Activated CD4-positive, alpha-beta T cell treated with anti-CD3 and anti-CD28 coated beads, Interleukin-2, amount 10 ng/mL, durations not matched to agents 7 days and 5 days (primary cell): ENCODE measurements at places on chromosomes 5 and 9.

DNA sequence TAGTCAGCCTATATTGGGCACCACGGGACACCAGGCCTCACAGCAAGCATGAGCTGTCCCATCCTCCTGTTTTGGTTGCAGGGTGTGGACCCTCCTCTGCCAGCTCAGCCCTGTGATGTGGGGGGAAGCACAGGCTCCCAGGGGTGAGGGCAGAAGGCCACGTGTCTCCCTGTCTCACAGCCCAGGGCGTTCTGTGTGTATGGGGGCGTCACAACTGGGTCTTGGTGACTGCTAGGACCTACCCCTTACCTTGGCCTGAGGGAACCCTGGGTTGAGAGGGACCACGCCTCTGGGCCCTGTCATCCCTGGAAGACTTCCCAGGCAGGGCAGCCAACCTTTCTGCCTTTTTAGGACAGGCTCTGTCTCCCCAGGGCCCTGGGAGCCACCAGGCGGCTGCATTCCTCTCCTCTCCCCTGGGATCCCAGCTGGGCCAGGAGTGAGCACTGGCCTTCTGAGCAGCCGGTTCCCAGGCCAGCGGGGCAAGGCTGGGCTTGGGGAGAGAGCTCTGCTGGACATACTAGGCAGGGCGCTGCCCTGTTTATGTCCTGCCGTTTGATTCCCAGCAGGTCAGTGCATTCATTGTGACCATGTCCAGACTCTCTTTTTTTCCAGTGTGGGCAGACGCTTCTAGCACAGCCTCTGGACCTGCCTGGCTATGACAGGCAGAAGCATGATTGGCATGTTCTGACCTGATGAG is 97.4 kb downstream of the DAB2IP start:
- no peak for DNase-seq

DNA sequence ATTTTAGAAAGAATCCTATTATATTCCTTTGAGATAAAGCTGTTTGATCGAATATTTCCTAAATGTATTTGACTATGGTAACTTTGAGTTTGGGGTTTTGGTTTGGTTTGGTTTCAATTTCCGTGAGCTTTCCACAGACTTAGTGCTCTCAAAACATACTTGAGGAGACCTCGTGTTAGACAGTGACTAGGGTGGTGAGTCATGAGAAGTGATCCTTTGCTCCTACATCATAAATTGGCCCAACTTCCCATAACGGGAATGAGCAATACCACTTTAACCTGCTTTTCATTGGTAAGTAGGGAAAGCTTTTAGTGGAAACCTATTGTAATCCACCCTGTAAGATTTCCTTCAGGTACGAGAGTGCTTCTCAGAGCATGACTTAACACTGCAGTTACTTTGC is 3.8 kb upstream of the RASEF start:
- no peak for DNase-seq

GRCh38 chr5:127353796-127354195 is 63.2 kb downstream of the MEGF10 start:
- DNase-seq, result no peak

DNA sequence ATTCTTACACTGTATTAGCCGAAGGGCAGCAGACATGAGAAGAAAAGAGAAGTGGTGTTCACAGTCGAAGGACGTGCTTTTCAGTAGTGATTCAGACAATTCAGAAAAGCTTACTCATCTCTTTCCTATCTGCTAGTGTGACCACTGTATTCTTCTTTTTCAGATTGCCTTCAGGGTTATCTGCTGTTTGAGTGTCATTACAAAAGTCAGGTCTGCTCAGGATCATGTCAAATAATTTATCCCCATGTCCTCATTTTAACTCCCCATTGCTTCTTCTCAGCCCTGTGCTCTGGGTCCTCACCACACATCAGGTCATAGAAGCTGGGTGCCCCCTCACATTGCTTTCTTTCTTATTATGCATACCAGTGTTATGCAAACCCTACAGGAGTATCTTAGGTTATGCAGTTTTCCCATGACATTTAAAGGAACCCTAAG is 394.0 kb downstream of the CETN3 start:
- DNase-seq, result no peak

DNA sequence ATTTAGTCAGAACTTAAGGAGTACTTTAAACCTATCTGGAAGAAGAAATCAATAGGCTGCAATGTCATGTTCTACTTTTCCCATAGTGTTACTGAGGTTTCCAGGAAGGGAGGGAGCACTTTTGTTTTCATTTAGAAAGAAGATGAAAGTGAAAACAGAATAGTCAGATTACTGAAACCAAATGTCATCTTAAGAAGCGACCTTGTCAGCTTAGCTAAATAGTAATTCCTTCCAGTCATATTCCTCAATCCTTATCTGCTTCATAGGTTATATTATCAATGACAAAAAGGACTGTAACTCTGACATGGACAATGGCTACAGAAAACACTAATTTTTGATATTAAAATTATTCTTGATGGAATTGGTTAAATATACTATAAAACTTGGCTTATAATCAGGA is 27.7 kb downstream of the SAR1B start:
- DNase-seq, result no peak

GRCh38 chr5:154516475-154516874 is 38.4 kb upstream of the HAND1 start:
- DNase-seq, result no peak

DNA sequence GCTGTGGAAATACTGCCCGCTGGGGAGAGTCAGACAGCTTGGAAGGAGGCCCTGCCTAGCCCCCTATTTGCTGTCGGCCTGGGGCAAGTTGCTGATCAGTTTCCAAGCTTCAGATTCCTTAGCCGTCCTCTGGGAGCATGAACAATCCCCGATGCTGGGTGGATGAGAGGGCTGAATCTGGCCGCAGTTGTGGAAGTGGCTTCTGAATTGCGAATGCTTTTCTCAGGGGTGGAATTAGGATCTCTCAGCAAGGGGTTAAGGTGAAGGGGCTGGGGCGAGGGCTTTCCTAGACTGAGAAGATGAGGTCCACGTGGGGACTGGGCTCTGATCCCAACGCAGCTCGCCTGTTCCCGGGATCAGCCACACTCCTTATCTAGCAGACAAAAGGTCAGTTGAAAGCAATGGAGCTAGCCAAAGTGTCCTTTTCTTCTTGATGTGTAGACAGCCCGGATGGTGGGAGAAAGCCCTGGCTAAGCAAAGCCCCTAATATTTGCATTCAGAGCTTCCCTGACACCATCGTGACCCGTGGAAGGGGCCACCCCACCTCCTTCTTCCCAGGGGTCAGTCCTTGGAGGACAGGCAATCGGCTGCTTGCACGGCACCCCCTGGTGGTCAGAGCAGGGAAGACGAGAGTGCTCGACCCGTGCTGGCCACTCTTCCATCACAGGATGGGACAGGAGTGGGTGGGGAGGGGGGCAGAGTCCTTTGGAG is 54.9 kb downstream of the COL15A1 start:
- peak; percentile 63 for DNase-seq

- DNase-seq, result no peak
Observed at GRCh38 chr5:92605591-92605990, 975.4 kb downstream of the NR2F1-AS1 start.

DNA sequence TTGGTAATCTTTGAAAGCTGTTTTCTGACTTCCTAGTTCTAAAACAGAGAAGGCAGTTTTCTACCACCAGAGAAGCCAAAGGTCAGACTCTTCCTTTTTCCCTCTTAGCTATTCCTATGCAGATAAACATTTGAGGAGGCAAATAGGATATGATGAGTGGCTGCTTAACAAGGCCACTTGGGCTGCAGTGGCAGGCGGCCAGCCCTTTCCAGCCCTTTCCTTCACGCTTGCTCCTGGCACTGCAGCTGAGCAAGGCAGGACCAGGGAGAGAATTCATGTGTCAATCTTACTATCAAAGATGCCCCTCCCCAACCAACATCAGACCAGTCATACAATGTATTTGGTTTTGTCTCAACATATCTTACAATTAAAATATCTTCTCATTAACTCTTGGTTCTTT is 36.8 kb upstream of the RNF38 start:
- no peak for DNase-seq

DNA sequence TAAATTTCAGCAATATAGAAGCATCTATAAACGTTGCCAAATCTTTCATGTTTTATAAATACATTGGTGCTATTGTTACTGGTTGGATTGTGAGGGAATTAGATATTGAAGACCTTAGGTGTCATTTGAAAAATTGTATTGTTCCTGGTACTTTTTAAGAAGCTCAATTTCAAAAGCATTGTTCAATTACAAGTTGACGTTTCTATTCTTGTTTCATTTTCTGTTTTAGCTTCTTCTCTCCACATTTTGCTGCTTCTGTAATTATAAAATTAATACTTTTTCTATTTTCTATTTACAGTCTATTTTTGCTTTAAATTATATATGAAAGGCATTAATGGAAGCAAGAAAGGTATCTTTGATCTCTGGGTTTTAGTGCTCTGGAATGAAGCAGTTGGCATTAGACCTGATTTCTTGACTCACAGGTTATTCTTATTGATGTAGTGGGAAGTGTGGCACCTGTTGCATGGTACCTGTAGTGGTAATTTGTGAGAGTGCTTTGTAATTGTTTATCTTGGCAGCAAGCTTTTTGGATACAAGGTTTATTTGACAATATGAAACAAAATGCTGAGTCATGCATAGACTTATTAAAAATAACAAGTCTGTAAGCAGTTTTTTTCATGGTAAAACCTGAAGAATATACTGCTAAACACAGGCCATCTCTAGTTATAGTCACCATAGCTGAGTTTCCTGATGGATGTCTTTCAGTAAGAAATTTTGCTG is 13.2 kb downstream of the MACIR start:
- no peak for DNase-seq

GRCh38 chr9:83447351-83447750 is 90.8 kb downstream of the FRMD3 start:
- no peak for DNase-seq

DNA sequence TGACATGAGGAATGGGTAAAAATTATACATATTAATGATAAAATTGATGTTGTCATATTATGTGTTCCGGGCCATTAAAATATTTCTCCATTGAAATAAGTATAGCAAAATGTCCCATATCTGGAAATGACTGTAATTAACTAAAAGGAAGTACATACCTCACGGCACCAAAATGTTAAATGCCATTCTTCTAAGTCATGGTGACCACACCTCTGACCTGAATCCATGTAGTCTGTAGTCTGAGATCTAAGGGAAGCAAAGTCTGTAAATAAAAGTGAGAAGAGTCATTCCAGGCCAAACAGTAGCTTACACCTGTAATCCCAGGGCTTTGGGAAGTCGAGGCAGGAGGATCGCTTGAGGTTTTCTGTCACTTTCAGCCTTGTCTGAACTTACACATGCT is 8.7 kb upstream of the GDA start:
- DNase-seq, result no peak

GRCh38 chr5:141742866-141743851 is 61.1 kb upstream of the ARAP3 start:
- DNase-seq, result peak; percentile 29
